ENCODE measurements at places on chromosomes 12 and 14. TPM values are rescaled to one million over a fixed set of nuclear protein-coding genes. Genes with fewer than 3 reads are reported as not detected.

GRCh38 chr12:124381456-124382296 is 86.8 kb downstream of the RFLNA start:
- DNase-seq, result peak; percentile 93

- DNase-seq, result no peak
Observed at GRCh38 chr12:10453156-10453555, at the start of gene KLRC1. Gene KLRC1, minus strand, starts transcription at chr12:10453377. Its CDS starts 2,221 bp downstream, at chr12:10451156.

- no peak for DNase-seq
Observed at GRCh38 chr12:7642876-7643309, 22.8 kb downstream of the APOBEC1 start.

- DNase-seq, result no peak
Observed at GRCh38 chr14:68199554-68200151, 380.1 kb downstream of the RAD51B start.

DNA sequence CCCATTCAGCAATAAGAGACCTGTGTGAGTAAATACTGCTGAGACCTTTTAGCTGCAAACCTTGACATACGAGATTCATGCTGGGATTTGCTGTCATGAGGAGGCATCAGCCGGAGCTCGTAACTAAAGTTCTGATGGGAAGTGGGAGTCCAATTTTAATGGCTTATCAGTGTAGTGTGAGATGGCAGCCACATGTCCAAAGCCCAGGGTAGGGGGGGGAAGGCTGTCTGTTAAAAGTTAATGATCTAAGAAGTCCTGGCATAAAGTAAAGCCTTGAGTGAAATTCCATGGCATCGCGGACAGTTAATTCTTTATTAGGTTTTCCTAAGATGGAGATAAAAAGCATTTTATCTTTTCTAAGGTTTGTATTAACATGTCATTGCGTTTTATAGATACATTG is 240.0 kb downstream of the AACS start:
- DNase-seq, result no peak

The KRT3 gene
- not detected for total RNA-seq

DNA sequence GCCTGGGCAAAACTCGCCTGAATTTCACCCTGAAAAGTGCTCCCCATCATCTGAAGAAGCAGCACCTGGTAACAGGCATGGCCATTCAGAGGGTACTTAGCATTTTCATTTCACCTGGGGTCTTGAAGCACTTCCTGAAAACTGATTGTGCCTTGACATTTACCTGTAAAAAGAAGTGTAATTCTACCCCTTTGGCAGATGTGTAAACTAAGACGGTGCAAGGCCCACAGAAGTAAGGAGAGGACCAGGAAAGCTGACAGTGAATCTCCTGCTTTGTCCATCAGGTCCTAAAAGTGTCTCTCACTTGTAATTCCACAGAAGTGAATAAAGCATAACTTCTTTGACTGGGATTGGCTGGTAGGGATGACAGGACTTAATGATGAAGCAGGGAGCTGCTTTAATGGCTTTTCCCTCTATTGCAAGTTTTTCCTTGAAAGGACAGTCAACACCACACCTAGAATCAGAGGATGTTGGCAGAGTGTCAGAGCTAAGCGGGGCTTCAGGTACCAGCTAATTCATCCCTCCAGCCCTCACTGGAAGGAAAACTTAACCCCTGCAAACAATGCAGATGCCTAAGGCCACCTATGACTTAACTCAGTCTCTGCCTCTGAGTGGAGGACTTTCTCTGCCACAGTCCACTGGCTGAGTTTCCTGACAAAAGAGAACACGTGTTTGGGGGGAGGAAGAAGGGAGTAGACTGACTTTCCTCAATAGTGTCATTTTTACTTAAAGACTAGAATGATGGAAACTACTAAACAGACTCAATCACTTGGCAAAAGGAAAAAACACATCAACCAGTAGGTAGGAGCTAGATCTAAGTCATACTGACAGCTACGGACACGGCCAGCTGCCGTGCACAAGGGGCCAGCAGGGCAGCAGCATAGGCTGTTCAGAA is 74.7 kb downstream of the NUAK1 start:
- no peak for DNase-seq

The NYNRIN gene
- 11.6 TPM for total RNA-seq

- DNase-seq, result no peak
Observed at GRCh38 chr12:108921946-108922345, 42.1 kb downstream of the DAO start.

DNA sequence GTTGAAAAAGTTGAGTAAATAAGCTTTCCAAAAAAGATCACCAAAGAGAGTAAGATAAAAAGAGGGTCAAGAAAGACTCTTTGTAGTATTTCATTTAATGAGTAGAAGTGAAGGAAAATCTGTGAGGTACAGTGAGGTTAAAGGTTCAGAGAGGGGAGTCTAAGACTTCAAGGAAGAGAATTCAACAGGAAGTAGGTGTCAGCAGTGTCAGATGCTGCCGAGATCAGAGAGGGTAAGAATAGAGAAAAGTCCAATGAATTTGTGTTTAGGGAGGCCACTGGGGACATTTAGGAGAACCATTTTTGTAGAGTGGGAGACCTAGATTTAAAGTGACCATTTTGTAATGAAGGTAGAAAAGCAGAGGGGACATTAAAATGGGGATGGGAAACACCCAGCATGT is 71.6 kb upstream of the KRAS start:
- DNase-seq, result no peak

The RNFT2 gene
- total RNA-seq, result 7.3 TPM

DNA sequence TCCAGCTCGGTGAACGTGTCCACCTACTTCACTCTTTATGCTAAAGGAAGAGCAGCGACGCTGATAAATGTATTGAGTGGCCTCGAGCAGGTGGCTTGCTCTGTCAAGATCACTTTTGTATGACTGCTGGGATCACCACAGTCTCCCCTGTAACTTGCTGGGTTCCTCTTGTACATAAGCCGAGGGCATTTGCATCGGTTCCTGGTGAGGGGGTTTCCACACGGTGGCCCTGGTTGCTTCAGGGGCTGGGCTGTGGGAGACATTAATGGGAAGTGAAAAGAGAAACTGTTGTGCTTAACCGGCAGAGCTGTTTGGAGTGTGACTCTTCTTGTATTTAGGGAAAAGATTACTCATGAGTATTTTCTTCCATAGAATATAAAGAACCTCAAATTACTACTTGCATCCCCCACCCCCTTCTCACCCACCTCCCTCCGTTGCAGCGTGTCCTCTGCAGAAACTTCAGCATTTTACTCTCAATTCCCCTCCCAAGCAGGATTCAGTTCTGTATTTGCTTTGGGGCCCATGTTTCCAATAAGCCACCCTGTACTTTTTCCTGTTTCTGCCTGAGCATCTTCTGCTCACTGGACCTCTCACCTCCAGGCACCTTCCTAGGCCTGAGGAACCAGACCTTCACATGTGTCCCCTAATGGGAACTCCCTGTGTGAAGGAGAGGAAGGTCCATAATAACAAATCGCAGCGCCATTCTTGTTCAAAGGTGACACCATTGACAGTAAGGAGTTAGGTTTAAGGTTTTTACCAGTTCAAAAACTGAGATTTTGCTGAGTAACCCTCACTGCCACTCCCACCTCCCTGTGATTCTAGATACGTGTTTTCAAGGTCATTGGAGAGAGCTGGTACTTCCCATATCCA is 187.0 kb downstream of the ETV6 start:
- DNase-seq, result no peak

DNA sequence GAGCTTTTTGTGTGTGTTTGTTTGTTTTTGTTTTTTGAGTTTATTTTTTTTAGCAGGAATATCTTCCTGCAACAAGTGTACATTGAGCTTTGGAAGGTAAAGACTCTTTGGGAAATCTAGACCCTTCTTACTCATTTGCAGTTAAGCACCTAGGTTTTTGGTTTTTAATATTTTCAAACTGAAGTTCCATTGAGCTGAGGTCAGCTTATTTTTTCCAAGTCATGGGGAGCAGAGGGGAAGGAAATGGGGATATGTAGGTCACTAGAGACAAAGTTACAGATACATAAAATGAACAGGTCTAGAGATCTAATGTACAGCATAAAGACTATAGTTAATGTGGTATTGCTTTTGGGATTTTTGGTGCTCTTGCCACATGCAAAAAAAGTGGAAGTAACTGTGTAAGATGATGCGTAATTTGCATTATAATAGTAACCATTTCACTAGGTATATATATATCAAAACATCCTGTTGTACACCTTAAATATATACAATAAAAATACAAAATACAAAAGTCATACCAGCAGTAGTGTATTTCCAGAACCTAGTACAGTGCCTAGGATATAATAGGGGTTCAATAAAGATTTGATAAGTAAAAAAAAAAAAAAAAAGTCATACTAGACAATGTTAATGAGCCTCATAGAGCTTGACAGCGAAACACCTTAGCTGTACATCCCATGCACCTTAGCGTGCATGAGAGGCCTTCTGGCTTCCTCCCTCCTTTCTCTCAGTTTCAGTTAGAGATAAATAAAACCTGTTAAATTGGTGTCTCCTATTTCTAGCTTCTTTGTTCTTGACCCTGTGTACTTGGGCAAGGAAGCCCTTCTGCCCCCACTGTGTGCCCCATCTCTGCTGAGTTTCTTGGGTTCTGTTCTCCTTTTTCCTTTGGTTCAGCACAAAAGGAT is 22.7 kb downstream of the CGRRF1 start:
- DNase-seq, result no peak

DNA sequence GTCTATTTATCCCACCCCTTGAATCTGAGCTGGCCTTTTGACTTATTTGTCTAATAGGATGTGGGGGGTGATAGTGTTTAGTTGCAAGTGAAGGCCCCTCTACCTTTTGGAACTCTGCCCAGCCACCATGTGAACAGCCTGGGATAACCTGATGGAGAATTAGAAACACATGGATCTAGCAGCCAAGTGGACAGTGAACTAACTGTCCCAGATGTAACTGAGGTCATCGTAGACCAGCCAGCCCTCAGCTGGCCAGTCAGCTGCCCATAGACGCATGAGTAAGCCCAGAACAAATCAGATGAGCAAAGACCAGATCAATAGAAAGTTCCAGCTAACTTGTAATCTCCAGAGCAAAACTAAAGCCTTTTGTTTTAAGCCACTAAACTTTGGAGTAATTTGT is 19.0 kb downstream of the KLRB1 start:
- no peak for DNase-seq

The CSRP2 gene
- total RNA-seq, result 64.3 TPM

The GPRC5A gene
- total RNA-seq, result 25.8 TPM

GRCh38 chr14:60067882-60068281 is 23.8 kb upstream of the PCNX4 start:
- no peak for DNase-seq

GRCh38 chr12:10716704-10717315 is 6.3 kb downstream of the YBX3 start:
- peak; percentile 98 for DNase-seq

DNA sequence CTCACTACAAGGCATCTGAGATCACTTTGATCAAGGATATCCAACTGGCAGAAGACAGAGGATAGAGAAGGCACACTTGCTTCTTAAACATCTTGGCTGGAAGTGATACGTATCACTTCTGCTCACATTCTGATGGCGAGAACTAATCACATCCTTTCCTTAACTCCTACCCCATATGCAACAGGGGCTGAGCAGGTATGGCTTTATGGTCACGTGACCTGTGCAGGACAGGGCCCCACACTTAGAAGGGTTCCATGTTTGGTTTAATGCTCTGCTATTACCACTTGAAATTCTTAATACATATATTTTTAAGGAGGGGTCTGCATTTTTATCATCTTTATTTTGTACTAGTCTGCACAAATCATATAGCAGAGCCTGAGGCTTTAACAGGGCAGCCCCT is 177.3 kb downstream of the SLC15A5 start:
- no peak for DNase-seq

The TOMM20L gene
- total RNA-seq, result not detected

The CLBA1 gene
- 5.8 TPM for total RNA-seq

DNA sequence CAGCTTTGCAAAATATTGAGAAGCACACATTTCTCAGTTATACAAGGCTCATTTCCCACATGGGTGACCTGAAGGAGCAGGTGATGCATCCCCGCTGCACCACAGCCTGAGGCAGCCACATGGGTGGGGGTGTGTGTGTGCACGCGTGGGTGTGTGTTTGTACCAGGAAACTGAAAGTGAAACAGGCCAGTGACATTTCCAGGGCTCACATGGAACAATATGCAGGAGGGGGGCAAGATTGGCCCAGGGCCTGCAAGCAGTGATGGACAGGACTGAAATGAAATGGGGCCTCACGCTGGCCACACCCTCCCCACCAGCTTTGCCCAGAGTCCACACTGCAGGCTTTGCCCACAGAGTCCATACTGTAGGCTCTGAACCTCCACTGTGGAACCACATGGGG is 154.2 kb upstream of the PARP11 start:
- DNase-seq, result no peak

The SLC35E3 gene
- 6.5 TPM for total RNA-seq

DNA sequence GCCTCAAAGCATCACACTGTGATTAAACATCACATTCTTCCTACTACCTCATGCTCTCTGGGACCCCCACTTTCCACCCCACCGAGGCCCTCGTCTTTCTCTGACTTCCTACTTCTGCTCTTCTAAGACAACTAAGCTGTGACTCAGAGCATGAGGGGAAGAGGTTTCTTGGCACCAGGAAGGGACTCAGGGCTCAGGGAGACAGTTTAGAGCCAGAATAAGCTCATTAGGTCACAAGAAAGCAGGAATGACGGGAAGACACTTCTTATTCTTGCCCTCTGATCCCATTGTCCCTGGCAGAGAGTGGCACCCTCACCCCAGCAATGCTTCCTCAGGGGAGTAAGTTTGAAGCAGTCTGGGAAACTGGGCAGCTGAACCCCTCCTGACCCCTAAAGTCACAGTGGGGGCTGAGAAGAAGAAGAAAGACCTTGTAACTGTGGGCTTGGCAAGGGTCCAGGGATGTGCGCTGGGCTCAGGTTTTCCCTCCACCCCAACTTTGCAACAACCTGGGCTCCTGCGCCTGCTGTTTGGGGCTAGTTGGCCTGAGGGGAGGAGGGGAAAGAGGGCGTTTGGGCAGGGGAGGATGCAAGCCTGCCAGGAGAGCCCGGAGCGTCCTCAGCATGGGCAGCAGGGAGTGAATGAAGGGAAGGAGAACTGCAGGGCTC is 64.6 kb upstream of the ACTN1 start:
- DNase-seq, result peak; percentile 76

GRCh38 chr12:120167529-120168095 is 26.9 kb downstream of the GCN1 start:
- peak; percentile 8 for DNase-seq

DNA sequence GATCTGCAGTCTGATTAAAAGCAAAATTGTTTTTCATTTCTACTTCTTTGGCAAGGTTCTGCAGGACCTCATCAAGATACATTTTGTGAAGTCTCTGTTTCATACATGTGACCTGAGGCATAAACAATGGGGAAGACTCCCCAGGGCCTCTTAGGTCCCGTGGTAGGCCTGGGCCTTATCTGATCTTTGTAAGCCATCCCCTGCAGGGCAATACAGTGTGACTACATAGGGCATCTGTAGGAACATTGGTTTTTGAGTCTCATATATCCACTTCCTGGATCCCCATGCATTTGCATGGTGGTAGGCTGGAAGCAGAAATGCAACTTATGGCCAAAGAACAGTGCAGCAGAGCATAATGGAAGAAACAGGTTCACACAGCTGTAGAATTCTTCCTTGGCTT is 6.0 kb downstream of the FAR2 start:
- no peak for DNase-seq

DNA sequence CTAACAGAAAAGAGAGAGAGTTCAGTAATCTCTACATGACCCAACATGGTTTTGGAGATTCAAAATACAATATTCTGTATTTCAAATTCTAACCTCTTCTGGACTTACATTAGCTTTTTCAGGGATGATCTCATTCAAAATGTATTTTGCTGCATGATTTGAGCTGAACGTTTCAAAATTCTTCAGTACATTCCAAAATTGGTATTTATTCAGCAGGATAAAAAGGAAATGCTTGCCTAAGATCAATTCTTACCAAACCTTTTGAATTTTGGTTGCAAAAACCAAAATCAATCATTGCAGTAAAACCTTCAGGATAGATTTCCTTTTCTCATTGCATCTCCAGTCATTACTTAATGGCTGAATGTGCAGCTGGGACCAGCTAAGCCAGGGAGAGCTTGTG is 1761.3 kb upstream of the SEL1L start:
- no peak for DNase-seq

The ZFP36L1 gene
- 44.5 TPM for total RNA-seq

Data from fibroblast of villous mesenchyme (primary cell).